ENCODE measurements at places on chromosomes 12 and 14.

DNA sequence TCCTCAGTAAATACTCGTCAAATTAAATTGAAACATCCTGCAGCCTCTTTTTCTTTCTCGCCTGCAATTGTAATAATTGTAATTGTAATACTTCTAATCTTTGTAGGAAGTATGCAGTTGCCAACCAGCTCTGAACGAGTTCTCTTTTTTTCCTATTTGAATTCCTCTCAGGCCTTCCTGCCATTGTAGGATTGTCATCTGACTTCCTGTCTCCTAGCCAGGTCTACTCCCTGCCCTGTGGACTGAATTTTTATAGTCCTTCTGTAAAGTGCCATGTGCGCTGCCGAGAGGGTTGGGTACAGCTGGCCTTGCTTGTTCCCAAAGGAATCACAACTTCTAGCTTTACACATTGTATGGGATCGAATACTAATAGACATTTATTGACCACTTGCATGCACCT, 183.3 kb downstream of the SSPN start:
- DNase-seq: no peak

DNA sequence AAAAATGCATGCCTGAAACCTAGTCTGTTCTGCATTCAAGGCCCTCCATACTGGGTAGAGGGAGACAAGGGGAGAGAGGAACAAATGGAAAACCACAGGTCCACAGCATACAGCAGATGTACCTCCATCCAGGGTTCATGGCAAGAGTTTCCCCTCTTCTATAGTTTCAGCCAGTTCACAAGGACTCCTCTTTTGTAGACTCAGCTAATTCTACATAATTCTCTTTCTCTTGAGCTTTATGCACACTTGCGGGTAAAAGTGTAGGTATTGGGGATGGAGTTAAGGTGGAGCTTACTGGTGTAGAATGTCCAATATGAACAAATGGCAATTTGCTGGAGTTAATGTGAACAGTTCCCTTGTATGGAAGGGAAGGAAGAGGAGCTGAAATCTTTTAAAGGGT, 23.4 kb downstream of the G2E3 start:
- DNase-seq: no peak

GRCh38 chr12:75892731-75893408, 138.7 kb downstream of the PHLDA1 start:
- peak; percentile 17 for DNase-seq

- DNase-seq: no peak
Measured at GRCh38 chr14:70082394-70082793, 106.4 kb downstream of the SLC8A3 start.

GRCh38 chr14:77325746-77326094, 4.9 kb downstream of the GSTZ1 start:
- DNase-seq: no peak

- DNase-seq: peak; percentile 81
Measured at GRCh38 chr14:46571970-46572369, 79.6 kb downstream of the RPL10L start.

GRCh38 chr12:49825360-49825970, 2.7 kb downstream of the NCKAP5L start:
- DNase-seq: no peak

DNA sequence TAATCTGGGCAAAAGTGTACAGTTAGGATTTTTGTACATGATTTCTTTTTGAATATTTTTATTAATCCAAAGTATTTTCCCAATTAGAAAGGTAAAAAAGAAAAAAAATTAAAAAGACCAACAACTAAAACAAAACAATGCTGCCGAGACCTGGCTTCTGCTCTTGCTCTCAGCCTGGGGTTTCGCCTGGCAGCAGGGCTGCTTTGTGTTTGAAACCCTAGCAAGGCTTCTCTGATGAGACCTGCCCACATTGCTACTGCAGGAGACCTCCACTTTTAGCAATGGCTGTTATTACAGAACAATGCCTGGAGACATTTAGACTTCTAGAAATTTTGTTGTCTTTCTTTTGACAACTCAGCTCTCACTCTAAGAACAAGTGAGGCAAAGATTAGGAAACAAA, 1153.0 kb upstream of the TMEM132C start:
- DNase-seq: no peak

GRCh38 chr14:99015833-99016232, 256.2 kb downstream of the BCL11B start:
- no peak for DNase-seq

DNA sequence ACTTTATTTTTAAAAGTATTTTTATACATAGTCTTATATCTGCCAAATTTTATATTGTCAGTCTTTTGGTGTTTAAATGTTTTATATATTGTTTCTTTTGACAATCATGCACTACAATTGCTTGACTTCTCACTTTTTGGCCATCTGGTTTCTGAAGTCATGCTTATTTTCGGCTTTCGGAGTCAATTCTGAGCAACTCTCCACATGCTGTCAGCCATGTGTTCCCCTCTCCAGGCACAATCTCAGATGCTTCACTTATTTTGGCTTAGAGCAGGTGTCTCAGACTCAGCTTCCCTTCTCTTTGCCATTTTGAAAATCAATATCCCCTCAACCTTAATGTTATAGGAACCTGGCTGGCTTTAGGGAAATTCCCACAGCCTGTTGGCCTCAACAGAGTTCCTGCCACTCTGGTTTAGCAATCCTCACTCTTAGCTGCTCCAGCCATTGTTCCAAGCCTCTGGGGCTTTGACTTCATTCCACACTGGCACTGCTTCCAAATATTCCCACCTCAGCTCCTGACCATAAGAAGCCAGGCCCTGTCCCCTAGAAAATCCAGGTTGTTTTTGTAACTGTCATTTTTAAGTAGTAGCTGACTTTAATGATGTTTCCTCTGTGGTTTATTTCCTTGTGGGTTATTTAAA, 125.5 kb upstream of the FAR2 start:
- DNase-seq: no peak

DNA sequence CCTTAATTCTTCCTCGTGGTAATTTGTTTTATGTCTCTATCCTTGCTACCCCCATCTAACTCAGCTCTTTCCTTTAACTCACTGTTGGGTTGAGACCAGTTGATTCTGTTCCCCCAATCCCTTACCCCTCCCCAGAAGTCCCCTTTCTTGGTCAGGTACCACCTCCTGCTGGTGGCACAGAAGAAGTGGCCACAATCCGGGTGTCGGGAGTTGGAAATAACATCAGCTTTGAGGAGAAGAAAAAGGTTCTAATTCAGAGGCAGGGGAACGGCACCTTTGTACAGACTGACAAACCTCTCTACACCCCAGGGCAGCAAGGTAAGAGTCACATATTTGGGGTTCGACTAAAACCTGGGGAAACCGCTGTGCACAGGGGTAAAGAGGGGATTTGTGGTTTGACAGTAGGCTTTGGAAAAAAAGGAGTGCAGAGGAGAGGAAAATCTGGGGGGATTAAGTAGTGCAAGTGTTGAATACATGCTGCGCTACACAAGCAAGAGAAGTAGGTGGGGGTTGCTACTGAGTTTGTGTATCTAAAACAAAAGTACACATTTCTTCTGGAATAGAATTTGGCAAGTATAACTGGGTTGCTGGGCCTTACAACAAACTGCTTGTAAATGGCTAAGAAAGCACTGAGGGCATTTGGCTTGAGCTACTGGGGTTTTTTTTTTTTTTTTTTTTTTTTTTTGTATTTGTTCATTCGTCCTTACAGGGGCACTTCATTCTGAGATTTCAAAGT, 1.3 kb downstream of the A2ML1 start:
- DNase-seq: peak; percentile 17

DNA sequence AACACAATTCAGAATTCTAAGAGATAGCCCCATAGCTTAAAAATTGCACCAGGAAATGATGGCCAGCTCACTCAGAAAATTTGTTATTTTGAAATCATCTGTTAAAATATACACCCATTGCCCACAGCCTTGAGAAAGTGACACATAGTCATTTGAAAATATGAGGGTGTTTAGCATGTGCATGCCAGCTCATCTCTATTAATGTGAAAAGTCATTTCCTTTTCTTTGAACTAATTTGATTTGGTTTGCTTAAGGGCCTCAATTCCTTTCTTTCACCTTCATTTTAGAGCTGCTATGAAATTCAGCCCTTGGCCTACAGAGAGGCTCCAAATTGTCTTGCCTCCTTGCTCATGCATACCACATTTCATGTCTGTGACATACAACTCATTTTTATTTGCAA, 241.4 kb downstream of the PHLDA1 start:
- DNase-seq: peak; percentile 25

GRCh38 chr14:105012171-105012985, 8.5 kb downstream of the CDCA4 start:
- DNase-seq: no peak

GRCh38 chr12:39959031-39959430, 146.8 kb downstream of the SLC2A13 start:
- DNase-seq: no peak

DNA sequence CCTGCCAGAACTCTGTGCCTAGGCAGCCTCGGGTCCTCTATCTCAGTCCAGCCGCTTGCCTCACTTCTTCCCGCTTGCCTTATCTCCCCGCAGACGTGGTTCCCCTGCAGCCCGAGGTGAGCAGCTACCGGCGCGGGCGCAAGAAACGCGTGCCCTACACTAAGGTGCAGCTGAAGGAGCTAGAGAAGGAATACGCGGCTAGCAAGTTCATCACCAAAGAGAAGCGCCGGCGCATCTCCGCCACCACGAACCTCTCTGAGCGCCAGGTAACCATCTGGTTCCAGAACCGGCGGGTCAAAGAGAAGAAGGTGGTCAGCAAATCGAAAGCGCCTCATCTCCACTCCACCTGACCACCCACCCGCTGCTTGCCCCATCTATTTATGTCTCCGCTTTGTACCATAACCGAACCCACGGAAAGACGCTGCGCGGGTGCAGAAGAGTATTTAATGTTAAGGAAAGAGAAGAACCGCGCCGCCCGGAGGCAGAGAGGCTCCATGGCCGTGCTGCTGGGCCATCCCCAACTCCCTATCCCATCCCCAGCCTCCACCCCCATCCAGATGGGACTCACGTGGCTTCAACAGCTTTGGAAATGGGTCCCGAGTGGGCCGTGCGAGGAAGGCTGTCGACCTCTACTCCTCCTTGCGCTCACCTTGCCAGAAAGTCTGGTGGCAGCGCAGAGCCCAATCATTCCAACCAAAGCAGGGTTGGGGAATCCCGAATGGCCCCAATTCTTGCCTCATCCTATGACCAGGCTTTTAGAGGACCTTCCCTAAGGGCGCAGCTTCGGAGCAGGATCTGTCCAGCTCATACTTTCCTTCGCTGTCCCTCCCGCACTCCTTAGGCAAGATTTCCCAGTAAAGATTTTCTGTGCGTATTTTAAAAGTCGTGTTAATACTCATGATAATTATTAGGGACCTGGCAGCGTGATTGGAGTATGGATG, 6.5 kb downstream of the HOXC13 start:
- no peak for DNase-seq

GRCh38 chr12:7188562-7189397, 706 bp upstream of the PEX5 start:
- DNase-seq: peak; percentile 57

DNA sequence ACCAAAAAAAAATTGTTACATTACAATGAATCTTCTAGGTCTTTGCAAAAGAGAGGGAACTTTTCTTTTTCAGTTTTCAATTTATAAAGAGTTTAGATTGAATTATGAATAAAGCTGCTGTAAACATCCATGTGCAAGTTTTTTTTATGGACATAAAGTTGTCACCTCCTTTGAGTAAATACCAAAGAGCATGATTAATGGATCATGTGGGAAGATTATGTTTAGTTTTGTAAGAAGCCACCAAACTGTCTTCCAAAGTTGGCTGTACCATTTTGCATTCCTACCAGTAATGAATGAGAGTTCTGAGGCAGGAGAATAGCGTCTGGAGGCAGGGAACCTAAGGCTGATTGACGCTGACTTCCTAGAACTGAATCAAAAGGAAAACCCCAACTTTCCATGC, 30.2 kb downstream of the LEMD3 start:
- peak; percentile 8 for DNase-seq

DNA sequence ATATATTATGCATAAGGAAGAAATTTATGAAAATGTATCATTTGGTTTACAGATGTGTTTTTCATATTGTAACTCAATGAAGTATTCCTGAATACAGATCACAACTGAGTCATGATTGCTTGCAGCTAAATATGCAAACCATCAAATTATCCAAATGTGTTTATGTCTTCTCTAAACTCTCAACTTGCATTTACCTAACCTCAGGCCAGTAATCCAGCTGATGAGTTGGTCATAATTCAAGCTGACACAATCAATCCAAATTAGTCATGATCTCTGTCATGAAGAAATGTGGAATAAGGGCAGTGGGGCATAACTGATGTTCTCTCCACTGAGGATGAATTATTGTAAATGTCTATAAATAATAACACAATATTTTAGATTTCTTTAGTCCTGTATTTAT, 104.8 kb upstream of the CNTN1 start:
- DNase-seq: no peak

- DNase-seq: peak; percentile 81
Measured at GRCh38 chr12:42790761-42791151, 201.2 kb upstream of the PRICKLE1 start.

- DNase-seq: no peak
Measured at GRCh38 chr14:98955741-98956070, 316.3 kb downstream of the BCL11B start.

DNA sequence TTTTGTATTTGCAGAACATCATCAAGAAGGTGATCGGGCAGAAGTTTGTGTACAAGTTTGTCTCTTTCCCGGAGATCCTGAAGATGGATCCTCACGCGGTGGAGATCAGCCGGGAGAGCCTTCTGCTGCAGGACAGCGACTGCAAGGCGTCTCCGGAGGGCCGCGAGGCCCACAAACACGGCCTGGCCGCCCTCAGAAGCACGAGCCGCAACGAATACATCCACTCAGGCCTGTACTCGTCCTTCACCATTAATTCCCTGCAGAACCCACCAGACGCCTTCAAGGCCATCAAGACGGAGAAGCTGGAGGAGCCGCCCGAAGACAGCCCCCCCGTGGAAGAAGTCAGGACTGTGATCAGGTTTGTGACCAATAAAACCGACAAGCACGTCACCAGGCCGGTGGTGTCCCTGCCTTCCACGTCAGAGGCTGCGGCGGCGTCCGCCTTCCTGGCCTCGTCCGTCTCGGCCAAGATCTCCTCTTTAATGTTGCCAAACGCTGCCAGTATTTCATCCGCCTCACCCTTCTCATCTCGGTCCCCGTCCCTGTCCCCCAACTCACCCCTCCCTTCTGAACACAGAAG, 52.8 kb downstream of the ELK3 start:
- no peak for DNase-seq

DNA sequence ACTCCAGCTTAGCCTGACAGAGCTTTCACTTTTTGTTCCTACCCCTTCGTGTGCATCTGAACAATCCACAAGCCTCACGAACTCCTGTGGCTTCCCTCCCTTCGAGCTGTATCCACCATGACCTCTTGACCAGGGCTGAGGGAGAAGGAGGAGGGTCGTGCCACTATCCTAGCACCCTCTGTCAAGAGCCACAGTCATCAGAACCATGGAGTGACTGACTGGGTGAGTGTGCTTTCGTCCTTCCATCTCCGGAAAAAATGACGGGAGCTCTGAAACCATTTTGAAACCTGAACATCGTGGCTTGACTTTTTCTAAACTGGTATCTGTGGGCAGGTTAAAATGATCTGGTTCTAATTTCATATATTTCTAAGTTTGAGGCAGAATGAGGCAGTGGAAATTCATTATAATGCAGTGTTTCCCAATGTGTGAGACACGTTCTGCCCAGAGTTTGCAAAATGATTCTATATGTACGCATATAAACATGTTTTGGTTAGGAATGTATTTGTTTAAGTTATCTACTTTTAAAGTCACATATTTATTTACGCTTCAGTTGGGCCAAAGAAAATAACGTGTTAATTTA, 27.0 kb downstream of the IL26 start:
- DNase-seq: no peak
